ENCODE measurements at places on chromosomes 2 and 18.

GRCh38 chr2:196956069-196956468, 29.6 kb upstream of the PGAP1 start:
- DNase-seq = no peak

GRCh38 chr18:78812067-78812466, 167.6 kb upstream of the SALL3 start:
- no peak for DNase-seq

DNA sequence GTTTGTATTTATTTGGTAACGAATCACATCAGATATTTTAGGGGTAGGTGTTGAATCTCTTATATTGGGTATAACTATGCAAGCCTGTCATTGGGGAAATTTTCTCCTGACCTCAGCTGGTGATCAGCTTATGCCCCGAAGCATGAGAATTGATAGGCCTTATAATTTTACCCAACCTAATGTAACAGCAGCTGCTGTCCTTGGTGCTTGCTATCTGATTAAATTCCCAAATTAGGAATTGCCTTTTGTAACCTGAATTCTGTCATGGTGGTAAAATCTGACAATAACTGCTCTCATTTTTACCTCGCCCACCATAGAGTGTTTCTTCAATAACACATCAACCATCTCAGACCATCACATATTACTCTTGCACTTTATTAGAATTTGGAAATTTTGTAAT, 1542.6 kb upstream of the PIK3C3 start:
- DNase-seq = no peak

- no peak for DNase-seq
These were observed 106.5 kb upstream of the ETAA1 start for GRCh38 chr2:67290451-67291290.

GRCh38 chr2:11128243-11128951, 26.9 kb upstream of the SLC66A3 start:
- DNase-seq = no peak

DNA sequence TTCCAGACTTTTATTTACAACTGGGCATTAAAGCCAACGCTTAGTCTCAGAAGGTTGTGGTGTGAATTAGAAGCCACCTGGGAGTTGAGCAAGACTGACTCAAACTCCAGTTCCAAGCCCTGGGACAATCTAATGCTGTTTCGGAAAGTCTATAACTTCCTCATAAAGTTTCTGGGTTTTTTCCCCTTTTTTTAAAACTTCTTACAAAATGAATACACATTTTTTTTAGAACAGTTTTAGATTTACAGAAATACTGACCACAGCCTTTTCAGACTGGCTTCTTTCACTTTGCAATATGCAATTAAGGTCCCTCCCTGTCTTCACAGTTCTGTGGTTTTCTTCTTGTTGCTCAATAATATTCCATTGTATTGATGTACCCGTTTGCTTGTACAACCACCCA, 115.9 kb upstream of the TWIST2 start:
- DNase-seq = no peak
